ENCODE measurements at places on chromosomes 6 and 20. TPM values are rescaled to one million over a fixed set of nuclear protein-coding genes. Genes with fewer than 3 reads are reported as not detected.

Gene OVOL2
- total RNA-seq, result 0.62 TPM

DNA sequence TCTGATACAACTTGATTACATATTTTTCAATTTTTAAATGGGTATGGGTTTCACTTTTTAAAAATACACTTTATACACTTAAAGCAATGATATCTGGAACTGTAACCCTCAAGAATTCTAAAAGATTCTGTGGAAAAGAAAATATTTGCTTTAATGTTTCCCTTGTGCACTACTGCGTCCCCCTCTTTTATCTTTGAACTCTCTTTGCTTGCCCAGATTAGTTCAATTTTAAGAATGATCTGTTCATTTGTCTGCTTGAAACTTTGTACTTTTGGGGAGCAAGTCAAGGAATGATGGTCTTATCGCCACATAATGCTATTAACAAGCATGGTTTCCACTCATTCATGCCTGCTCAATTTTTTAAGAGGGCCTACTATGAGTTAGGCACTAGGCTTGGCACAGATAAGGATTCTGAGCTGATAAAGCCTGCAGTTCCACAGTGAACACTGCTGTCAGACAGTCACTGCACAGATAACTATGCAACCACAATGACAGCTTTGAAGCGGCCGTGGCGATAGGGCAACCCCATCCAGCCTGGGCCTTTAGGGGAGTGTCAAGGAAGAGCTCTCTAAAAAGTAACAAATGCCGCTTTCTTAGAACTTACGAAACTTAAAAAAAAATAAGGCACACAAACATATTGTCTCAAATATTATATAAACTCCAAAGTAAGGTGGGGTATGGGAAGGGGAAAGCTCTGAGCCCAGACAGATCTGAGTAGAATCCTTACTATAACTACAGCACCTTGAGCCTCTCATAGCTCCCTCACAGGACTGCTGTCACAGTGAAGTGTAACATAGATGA is 29.7 kb downstream of the FYN start:
- peak overlapping the region; percentile 69 for H3K27ac ChIP-seq
- peaks cover 70% of the 10 kb centered on the region for H3K4me1 ChIP-seq
- no peak overlapping the region for H3K4me3 ChIP-seq
- H3K27me3 ChIP-seq, result no peaks in the 10 kb centered on the region

Gene HCK
- not detected for total RNA-seq

- no peak for DNase-seq
- no peaks in the 10 kb centered on the region for H3K4me1 ChIP-seq
- no peak overlapping the region for H3K27ac ChIP-seq
Observed at GRCh38 chr6:7960848-7961247, 50.3 kb upstream of the TXNDC5 start.

DNA sequence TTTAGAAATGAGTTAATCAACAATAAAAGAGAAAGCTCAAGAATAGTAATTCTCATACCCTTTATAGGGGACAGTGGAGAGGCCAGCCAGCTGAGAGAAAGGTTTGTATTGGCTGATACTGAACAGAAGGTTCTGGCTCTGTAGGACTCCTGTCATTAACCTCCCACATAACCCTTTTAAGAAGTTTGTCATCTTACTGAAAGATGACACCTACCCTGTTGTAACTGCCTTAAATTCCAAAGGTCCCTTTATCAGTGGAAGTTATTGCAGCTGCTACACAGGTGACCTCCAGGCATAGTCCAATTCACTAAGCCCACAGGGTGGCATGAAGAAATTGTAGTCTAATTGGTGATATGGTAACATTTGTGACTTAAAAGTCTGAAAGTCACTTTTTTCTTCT is 790.1 kb downstream of the TENT5A start:
- no peaks in the 10 kb centered on the region for H3K36me3 ChIP-seq
- H3K4me3 ChIP-seq, result no peak overlapping the region
- no peaks in the 10 kb centered on the region for H3K27me3 ChIP-seq
- no peak for DNase-seq
- H3K27ac ChIP-seq, result no peak overlapping the region
- H3K4me1 ChIP-seq, result peaks cover 21% of the 10 kb centered on the region

GRCh38 chr6:54467384-54467783 is 159.1 kb downstream of the TINAG start:
- no peaks in the 10 kb centered on the region for H3K36me3 ChIP-seq
- DNase-seq, result no peak
- H3K4me1 ChIP-seq, result no peaks in the 10 kb centered on the region
- H3K27ac ChIP-seq, result no peak overlapping the region
- H3K27me3 ChIP-seq, result no peaks in the 10 kb centered on the region

All from neural progenitor cell (in vitro differentiated cells).